Osteoblast (primary cell): ENCODE measurements at places on chromosomes 16 and 17. TPM values are rescaled to one million over a fixed set of nuclear protein-coding genes. Genes with fewer than 3 reads are reported as not detected.

- no peak for DNase-seq
Measured at GRCh38 chr16:30173054-30173453, 10.3 kb upstream of the CORO1A start.

The ASIC2 gene
- total RNA-seq = not detected in 2 replicates

The SLC9A5 gene
- total RNA-seq = 2.9 and 3.6 TPM in 2 replicates

- no peak for DNase-seq
Measured at GRCh38 chr16:50469744-50470321, 78.4 kb upstream of the NKD1 start.

The RNU2-1 gene
- total RNA-seq = not detected in 2 replicates

- no peak for DNase-seq
Measured at GRCh38 chr17:78735832-78736525, 46.1 kb downstream of the CYTH1 start.

- DNase-seq = peak; percentile 55
Measured at GRCh38 chr16:57518520-57518919, 17.9 kb downstream of the CCDC102A start.

DNA sequence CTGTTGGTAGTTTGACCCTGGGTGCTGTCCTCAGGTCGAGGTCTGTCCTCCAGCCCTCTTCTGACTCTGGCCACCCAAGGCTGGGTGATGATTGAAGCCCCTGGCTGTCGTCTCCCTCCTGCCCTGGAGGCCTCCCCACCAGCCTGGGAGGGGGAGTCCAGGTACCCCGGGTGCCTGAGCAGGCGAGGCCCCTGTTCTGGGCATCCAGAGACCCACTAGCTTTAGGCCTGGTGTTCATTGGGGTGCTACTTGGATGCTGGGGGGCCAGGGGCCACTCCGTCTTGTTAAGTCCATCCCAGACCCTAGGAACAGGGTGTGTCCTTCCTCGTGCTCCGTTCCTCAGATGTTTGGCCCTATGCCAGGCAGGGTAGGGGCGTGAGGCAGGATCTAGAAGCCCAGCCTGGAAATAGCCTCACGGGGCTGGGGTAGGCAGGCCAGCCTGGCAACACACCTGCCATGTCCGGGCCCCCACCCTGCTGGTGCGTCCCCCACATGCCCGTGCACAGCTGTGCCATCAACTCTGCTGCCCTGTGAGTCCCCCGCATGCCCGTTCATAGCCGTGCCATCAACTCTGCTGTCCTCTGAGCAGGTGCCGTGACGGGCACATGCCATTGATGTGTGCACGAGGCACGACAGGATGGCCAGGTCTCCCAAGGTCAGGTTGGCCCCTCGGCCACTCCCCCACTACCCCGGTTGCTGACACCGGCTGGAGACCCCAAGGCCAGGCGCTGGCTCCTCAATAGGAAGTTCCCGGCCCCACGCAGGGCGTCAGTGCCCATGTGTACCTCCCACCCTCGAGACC, 36.9 kb downstream of the GINS2 start:
- no peak for DNase-seq

The CA5A gene
- not detected in 2 replicates for total RNA-seq

DNA sequence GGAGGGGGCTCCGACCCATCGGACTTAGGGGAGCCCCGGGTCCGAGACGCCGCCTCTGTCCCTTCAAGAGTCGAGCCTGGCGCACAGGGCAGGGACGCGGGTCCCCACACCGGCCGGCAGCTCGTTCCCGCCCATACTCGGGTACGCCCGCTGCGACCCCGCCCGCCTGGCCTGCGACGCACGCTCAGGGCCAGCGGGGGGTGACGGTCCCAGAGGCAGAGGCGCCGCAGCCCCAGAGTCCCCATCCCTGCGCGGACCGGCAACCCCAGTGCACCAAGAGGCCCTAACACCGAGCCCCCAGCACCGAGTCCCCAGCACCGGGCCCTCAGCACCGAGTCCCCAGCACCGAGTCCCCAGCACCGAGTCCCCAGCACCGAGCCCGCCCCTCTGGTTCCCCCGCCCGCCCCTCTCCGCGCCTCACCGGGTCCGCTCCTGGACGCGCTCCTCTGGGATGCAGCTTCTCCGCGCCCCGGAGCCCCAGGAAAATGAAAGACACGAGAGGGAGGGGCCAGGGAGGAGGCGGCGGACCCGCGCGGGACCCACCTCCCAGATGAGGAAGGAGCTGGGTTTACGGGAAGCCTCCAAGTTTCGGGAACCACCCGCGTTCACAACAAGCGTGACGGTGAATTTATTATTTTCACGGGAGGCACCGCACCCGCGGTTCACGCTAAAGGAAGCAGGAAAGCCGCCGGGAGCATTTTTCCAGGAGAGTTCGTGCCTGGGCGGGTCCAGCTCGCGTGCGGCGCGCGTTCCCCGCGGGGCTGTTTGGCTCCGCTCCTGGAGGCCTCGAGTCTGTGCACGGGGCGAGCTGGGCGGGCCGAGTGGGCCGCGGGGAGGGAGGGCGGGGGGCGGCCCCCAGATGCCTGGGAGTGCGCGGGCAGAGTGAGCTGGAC, at the start of gene SECTM1:
Gene SECTM1, minus strand, starts transcription at position 488 of the 893 bp plus-strand sequence. CDS start 6,526 bp downstream, outside the sequence.
- DNase-seq = peak; percentile 97

The KRTAP17-1 gene
- not detected in 2 replicates for total RNA-seq

DNA sequence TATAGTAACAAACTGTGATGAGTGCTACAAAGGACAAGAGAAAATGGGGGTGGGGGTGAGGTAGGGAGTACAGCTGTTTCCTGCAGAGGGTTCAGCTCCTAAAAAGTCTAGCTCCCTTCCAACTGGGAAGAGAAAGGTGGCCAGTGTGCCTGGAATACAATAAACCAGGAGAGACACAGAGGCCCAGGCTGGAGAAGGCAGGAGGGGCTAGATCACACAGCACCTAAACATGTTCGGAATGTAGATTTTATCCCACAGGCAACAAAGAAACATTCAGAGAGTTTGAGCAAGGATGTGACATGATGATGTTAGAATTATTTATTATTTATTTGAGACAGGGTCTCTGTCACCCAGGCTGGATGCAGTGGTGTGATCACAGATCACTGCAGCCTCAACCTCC, 10.2 kb downstream of the TEX2 start:
- no peak for DNase-seq

- no peak for DNase-seq
Measured at GRCh38 chr17:82947051-82947991, 107.5 kb upstream of the ZNF750 start.

The DLG4 gene
- total RNA-seq = 10.1 and 11.8 TPM in 2 replicates

DNA sequence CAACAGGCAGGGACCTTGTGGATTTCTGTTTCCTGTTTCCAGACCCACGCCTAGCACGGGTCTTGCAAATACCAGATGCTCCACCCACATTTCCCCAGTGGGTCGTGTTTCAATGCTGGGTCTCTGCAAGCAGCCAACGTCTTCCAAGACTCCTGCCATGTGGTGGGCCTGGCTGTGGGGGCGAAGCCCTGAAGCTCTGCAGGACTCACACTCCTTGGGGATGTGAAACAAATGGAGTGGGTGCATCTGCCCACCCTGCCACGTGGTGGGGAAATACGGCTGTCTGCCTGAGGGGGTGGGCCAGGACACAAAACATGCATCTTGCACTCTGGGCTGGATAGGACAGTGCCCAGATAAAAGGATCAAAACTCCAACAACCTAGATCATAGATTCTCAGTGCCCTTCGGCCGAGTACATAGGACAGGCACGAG, 32.6 kb downstream of the FA2H start:
- DNase-seq = no peak

- DNase-seq = no peak
Measured at GRCh38 chr17:41672153-41672552, 16.5 kb upstream of the EIF1 start.

The AP1G1 gene
- 82.5 and 104 TPM in 2 replicates for total RNA-seq

- DNase-seq = peak; percentile 29
Measured at GRCh38 chr17:78852709-78853121, 12.1 kb upstream of the USP36 start.

DNA sequence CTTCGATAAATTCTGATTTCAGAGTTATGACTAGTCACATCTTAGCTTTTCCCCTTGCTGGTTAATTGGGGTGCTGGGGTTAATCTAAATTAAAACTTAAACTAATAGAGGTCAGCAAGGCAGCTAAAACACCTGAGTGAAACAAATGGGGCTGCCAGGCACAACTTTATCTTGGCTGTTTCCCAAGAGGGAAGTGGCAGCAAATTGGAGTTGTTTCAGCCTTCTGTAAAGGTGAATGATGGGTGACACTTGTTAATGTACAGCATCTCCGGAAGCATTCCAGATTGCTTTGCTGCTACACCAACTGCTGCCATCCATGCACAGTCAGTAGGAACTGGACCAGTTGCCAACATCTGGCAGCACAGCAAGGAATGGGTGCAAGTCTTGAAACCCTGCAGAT, 43.9 kb downstream of the AATF start:
- no peak for DNase-seq

GRCh38 chr17:50053654-50053960, 2.3 kb upstream of the ITGA3 start:
- peak; percentile 69 for DNase-seq

GRCh38 chr17:29349409-29349808, 40.8 kb upstream of the TAOK1 start:
- DNase-seq = peak; percentile 3

The KRTAP4-4 gene
- not detected in 2 replicates for total RNA-seq

GRCh38 chr16:89922477-89922883, 662 bp upstream of the TUBB3 start:
- DNase-seq = peak; percentile 99

DNA sequence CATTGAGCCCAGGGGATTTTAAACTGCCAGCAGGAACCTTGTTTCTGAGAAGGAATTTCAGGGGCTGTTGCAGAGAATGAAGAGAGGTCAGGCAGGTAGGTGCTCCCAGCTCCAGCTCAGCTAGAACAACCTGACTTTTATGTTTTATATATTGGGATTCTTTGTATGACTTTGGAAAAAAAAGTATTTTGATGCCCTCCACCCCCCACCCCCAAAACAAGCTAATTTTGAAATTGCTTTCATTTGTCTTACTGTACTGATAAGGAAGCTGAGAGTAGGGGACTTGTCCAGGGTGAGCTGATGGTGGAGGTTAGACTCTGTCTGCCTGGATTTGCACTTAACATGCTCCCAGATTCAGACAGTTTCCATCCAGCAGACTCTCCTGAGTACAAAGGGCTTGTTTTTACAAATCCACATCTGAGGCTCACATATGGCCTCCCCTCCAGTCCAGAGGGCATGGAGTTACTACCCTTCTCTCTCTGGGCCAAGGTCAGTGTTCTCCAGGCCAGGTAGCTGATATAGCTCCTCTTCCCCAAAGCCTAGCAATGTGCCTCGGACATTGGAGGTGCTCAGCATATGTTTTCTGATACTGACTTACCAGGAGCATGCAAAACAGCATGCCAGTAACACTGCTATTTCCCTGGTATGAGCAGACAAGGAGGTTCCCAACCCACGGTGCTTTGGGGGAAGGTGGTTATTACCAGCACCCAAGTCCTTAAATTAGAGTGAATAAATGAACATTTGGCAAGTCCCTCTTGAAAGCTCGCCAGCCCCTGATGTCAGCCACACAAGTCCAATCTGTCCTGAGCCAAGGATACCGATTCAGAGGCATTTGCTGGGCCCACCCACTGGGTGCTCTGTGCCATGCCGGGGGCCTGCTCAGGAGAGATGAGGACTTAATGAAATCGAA, 11.3 kb downstream of the STX1B start:
- DNase-seq = peak; percentile 91

The ST6GALNAC2 gene
- 0.36 and 0.59 TPM in 2 replicates for total RNA-seq
